ENCODE measurements at places on chromosomes 3 and 15. TPM values are rescaled to one million over a fixed set of nuclear protein-coding genes. Genes with fewer than 3 reads are reported as not detected.

GRCh38 chr3:189853906-189854305, 222.7 kb downstream of the TP63 start:
- DNase-seq: no peak

DNA sequence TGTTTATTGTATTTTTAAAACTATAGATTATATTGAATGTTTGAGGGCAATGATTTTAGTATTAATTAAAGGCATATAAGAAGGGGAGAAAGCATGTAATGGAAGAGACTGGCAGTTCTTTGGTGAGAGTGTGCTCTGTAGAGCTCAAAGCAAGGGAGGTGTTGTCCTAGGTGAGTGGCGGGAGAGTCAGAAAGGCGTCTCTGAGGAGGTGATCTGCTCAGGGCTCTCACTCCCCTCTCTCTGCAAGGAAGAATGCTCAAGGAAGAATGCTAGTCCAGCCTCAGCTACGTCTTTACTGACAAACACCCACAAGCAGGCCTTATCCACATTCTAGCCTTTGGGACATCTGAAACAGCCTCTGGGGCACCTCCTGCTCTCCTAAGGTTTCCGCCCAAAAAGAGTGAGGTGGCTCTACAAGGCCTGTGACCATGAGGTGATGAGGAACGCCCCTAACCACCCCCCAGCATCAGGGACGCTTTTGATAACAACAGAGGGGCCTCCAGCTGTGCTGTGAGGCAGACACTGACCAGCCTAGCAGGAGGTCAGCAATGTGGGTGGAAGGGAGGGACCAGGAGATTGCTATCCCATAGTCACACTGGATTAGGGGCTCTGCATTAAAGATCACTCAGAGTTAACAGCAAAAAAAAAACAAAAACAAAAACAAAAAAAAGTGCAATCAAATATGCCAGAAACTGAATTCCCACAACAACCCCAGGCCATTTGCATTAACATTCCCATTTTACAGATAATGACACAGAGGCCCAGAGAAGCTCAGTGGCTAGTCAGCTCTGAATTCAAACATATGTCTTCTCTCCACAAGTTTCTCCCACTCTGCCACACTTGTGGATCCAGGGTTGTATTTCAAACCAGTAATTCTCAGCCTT, 202.2 kb upstream of the CTNNB1 start:
- no peak for DNase-seq

DNA sequence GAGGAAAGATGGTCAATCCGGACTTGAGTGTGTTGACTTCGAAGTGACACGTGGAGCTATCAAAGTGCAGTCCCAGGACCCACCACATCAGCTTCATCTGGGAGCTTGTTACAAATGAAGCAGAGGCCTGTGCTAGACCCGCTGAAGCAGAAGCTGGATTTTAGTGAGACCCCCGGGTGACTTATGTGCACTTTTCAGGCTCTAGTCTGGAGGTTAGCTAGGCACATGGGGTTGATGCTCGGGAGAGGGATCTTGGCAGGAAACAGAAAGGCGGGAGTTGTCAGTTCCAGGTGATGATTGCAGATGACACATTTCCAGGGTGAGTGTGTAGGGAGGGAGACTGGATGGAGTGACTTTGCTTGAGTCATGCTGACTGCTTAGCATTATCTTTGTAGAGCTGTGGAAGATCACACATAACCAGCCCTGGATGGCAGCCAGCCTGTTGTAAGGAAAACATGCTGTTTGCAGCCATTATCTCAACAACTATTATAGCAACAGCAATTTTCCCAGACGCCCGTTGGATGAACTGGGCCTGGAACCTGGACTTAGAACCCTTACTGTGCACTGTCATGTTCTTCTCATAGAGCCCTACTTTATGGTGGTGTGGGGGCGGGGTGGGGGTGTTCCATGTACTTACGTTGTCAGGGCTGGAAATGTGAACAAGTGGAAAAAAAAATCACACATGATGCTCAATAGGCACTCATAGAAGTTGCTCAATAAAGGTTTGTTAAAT, 122.4 kb downstream of the THSD4 start:
- no peak for DNase-seq

DNA sequence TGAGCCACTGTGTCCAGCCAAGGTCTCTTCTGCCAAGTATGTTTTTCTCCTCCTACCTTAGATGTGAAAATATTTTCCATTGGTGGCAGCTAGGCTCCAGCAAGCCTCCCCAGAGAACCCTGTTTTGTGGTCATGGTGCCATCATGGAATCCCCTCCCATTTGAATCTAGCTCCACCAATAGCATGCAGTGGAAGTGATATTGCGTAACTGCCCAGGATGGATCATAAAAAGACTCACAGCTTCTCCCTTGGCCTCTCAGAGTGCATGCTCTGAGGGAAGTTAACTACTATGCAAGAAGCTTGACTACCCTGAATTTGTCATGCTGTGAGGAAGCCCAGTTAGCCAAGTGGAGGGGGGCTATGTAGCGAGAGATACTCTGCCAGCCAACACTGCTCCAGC, 27.5 kb downstream of the CRYGS start:
- no peak for DNase-seq

The BFSP2 gene
- total RNA-seq: not detected

The SUCNR1 gene
- total RNA-seq: not detected

The ABHD6 gene
- total RNA-seq: 9.4 TPM

The NR2E3 gene
- total RNA-seq: not detected

The RTP3 gene
- total RNA-seq: not detected

The SPPL2A gene
- total RNA-seq: 115 TPM

The RETNLB gene
- not detected for total RNA-seq
